H9 (cell line): ENCODE measurements at places on chromosomes 1 and 21.

DNA sequence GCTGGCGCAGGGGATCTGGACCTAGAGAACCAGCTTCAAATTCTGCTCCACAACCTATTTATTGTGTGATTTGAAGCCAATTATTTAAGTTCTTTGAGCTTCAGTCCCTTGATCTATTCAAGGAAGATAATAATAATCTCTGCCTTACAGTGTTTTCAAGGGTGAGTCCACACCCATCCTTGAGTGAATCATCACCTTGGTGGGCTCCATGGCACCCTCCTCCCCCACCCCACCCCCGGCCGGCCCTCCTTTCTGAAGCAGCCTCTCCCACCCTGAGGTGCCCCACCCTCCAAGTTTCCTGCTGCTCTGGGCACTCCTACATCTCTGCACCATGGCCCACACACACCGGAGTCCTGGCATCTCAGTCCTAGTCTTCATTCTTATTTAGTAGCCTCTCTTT is 38.3 kb downstream of the TCP10L start:
- no peak for DNase-seq

DNA sequence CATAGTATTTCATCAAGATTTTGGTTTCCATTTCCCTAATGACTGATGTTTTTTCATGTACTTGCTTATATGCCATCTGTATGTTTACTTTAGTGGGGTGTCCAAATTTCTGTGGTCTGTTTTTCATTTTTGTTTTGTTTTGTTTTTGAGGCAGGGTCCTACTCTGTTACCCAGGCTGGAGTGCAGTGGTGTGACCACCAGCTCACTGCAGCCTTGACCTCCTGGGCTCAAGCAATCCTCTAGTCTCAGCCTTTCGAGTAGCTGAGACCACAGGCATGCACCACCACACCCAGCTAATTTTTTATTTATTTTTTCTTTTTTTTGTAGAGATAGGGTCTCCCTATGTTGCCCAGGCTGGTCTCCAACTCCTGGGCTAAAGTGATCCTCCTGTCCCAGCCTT is 378.0 kb upstream of the VAMP3 start:
- peak; percentile 7 for DNase-seq

- DNase-seq, result no peak
These were observed 107.2 kb downstream of the SIM2 start for GRCh38 chr21:36806103-36806502.

DNA sequence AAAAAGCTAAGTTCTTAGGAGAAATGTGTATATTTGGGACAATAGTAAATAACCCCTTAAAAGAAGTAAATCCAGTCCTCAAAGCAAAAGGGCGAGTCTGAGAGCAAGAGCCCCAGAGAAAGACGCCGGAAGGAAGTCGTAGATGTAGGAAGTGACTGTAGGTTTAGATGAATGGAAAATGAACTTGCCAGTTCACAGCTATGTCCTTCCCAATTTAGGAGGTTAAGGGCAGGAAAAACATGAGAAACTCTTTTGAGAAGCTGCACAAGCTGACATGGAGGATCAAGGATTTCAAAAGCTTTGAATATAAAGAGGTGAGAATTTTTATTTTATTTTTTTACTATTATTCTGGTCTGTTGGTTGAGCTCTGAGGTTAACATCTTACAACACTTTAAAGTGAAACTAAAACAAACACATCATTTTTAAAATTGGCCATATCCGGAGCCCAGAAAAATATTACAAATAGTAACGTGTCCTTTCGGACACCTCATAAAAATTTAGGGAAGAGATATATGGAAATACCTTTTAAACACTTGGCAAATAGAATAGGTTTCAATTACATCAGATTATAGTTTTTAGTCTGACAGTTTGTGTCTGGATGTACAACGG is 1178.6 kb downstream of the MRPL39 start:
- DNase-seq, result no peak

DNA sequence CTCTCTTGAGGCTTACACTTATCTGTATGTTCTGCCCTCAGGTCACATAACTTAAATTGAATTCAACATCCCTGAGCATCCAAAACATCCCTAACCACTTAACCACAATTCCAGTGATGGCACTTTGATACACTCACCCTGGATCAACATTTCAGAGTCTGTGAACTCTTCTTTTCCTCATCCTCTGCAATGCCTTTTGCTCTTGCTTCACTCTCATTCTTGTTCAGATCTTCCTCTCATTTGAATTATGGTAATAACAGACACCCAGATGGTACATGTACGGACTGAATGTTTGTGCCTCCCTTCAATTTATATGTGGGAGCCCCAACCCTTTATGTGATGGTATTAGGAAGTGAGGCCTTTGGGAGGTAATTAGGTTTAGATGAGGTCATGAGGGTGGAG is 33.4 kb downstream of the PTGER3 start:
- no peak for DNase-seq

DNA sequence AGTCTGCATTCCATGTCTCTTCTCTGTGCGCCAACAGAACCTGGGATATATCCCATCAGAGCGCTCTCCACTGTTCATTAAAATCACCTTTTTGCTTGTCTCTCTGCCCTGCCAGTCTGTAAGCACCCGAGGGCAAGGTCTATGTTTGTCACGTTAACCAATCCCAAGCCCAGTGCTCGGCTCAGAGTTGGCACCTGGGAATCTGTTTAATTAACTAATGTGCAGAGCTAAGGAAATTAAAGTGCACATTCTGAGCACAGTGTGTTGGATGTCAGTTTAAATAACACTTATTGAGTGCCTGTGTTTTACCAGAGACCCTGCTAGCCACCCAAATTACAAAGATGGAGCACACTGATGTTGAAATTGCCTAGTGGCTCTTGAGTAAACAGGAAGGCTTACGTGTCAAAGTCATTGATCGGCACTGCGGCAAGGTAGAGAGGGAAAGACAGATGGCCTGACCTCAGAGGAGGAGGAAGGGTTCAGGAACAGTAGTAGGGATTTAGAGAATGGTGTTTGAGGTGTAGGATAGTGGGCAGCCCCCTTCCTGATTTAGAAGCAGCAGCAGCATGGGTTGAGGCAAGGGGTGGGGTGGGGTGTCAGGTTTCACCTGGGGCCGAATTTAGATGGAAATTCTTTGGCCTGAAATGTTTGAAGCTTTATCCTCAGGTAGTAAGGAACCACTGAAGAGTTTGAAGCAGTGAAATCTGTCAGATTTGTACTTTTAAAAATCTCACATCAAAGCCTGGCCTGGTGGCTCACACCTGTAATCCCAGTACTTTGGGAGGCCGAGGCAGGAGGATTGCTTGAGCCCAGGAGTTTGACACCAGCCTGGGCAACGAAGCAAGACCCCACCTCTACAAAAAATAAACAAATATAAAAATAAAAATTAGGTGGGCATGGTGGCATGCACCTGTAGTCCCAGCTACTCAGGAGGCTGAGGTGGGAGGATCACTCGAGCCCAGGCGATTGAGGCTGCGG is 7.7 kb downstream of the ARMH1 start:
- DNase-seq, result peak; percentile 58

- no peak for DNase-seq
These were observed 62.7 kb upstream of the GPR89A start for GRCh38 chr1:145545055-145545454.
